ENCODE measurements at places on chromosomes 13 and 19. TPM values are rescaled to one million over a fixed set of nuclear protein-coding genes. Genes with fewer than 3 reads are reported as not detected.

DNA sequence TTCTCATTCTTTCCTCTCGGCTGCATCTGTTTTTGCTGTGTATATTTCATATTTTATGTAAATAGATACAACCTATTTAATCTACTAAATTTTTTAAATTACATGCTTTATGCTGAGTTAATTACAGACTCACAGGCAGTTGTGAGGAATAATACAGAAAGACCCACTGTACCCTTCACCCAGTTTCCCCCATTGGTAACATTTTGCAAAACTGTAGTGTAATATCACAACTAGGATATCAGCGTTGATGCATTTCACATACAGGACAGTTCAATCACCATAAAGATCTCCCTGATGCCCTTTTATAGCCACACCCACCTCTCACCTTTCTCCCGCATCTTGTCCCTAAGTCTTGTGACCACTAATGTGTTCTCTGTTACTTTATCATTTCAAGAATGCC, 43.5 kb downstream of the GSX1 start:
- no peak for DNase-seq

DNA sequence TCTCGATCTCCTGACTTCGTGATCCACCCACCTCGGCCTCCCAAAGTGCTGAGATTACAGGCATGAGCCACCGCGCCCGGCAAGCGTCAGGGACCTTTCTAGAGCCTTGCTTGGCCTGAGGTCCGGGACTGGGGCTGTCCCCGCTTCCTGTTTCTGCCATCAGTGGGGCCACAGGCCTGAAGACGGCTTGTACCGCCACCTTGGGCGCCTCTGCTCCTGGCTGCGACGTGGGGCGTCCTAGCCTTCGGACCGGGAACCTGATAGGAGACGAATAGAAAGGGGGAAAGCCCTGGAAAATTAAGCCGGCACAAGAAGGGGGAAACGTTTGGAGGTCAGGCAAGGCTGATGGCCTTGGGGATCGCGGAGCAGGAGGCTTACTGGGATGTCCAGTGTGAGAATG, 35.1 kb downstream of the RNF6 start:
- no peak for DNase-seq

GRCh38 chr19:56097776-56098175, 23.3 kb downstream of the ZNF787 start:
- DNase-seq, result no peak

DNA sequence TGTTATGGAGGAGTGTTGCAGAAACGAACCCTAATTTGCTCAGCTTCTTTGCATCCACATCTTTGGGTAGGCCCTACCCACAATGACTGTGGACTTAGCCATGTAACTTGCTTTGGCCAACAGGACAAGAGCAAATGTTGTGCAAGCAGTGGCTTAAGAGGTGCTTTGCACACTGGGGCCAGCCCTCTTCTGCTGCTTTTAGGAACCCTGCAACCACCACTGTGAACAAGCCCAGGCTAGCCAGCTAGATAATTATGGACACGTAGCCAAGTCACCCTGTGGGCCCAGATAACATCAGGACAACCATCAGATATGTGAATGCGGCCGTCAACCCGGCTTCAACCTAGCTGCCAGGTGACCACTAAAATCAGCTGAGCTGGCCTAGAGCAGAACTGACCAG, 17.1 kb downstream of the C19orf47 start:
- DNase-seq, result no peak

The EDNRB gene
- 3.2 TPM for polyA plus RNA-seq

The ZNF296 gene
- 3.5 TPM for polyA plus RNA-seq
